ENCODE measurements at places on chromosomes 2 and 18. TPM values are rescaled to one million over a fixed set of nuclear protein-coding genes. Genes with fewer than 3 reads are reported as not detected.

Gene C1GALT1C1L
- total RNA-seq = 0.31 TPM

DNA sequence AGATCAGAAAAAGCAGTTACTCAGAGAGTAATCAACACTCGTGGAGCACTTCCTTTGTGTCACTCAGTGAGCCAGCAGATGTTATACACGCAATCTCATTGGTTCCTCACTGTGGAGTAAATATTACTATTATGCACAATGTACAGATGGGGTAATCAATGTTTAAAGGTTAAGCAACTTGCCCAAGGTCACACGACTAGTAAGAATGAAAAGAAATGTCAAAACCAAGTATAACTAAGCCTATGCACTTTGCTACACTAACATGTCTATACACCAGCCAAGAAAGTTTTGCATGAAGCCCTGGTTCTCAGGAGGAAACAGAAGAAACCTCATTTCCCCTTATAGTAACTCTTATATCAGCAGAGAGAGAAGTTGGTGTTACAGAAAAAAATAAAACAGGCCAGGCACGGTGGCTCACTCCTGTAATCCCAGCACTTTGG lies 5.4 kb downstream of the METTL21A start:
- H3K36me3 ChIP-seq = peaks cover 23% of the 10 kb centered on the region
- no peak overlapping the region for H3K27ac ChIP-seq
- H3K27me3 ChIP-seq = peaks cover 5% of the 10 kb centered on the region
- no peak for DNase-seq

Gene ASB18
- not detected for total RNA-seq

- DNase-seq = no peak
- no peak overlapping the region for H3K4me3 ChIP-seq
- no peaks in the 10 kb centered on the region for H3K27me3 ChIP-seq
- peaks cover 55% of the 10 kb centered on the region for H3K4me1 ChIP-seq
Measured at GRCh38 chr2:54438271-54438670, 17.9 kb upstream of the SPTBN1 start.

Data from endothelial cell (in vitro differentiated cells).